Airway epithelial cell (primary cell): ENCODE measurements at places on chromosomes 2 and 18. TPM values are rescaled to one million over a fixed set of nuclear protein-coding genes. Genes with fewer than 3 reads are reported as not detected.

TEKT4 gene
- not detected in 2 replicates for total RNA-seq

AMER3 gene
- not detected in 2 replicates for total RNA-seq

C2orf80 gene
- total RNA-seq: not detected in 2 replicates

ANKRD30B gene
- total RNA-seq: not detected in 2 replicates

TEX51 gene
- total RNA-seq: not detected in 2 replicates

NHEJ1 gene
- 12.4 and 12.6 TPM in 2 replicates for total RNA-seq

BOK gene
- total RNA-seq: 48.3 and 54.0 TPM in 2 replicates

KLHL41 gene
- not detected in 2 replicates for total RNA-seq

AGXT gene
- not detected in 2 replicates for total RNA-seq

CFAP210 gene
- total RNA-seq: 0.35 TPM in 1 of 2 replicates, not detected in the other

GBX2 gene
- total RNA-seq: not detected in 2 replicates

LAPTM4A gene
- total RNA-seq: 71.0 and 84.1 TPM in 2 replicates

CDH19 gene
- 0.14 TPM in 1 of 2 replicates, not detected in the other for total RNA-seq

HNMT gene
- total RNA-seq: 8.4 and 9.0 TPM in 2 replicates

CDH2 gene
- total RNA-seq: 0.56 and 1.3 TPM in 2 replicates

GPR45 gene
- not detected in 2 replicates for total RNA-seq

SNTG2 gene
- total RNA-seq: not detected in 2 replicates

EFEMP1 gene
- total RNA-seq: 233 and 248 TPM in 2 replicates

RALB gene
- 40.6 and 46.2 TPM in 2 replicates for total RNA-seq

PRSS56 gene
- not detected in 2 replicates for total RNA-seq

LYPD6B gene
- total RNA-seq: 6.0 and 7.3 TPM in 2 replicates

SERPINB4 gene
- total RNA-seq: 4.0 and 5.0 TPM in 2 replicates

PLGLB1 gene
- not detected in 2 replicates for total RNA-seq

AQP12B gene
- not detected in 2 replicates for total RNA-seq

FSHR gene
- total RNA-seq: not detected in 2 replicates

NT5C1B gene
- total RNA-seq: 0.07 TPM in 1 of 2 replicates, not detected in the other

ZNF516 gene
- 16.0 and 21.4 TPM in 2 replicates for total RNA-seq

CRACDL gene
- total RNA-seq: 2.6 and 3.6 TPM in 2 replicates

STAT4 gene
- 2.6 and 3.9 TPM in 2 replicates for total RNA-seq

GCKR gene
- not detected in 2 replicates for total RNA-seq

OBSL1 gene
- 35.3 and 35.9 TPM in 2 replicates for total RNA-seq

CRYGC gene
- total RNA-seq: not detected in 2 replicates

PIEZO2 gene
- 0.09 and 0.78 TPM in 2 replicates for total RNA-seq

MGAT5 gene
- 19.7 and 22.0 TPM in 2 replicates for total RNA-seq

KCNK3 gene
- total RNA-seq: not detected in 2 replicates

SLC66A3 gene
- total RNA-seq: 17.8 and 20.6 TPM in 2 replicates

ARID5A gene
- 5.4 and 5.9 TPM in 2 replicates for total RNA-seq

MROH2A gene
- not detected in 2 replicates for total RNA-seq

SLC5A7 gene
- not detected in 2 replicates for total RNA-seq

RAB3GAP1 gene
- total RNA-seq: 27.4 and 28.6 TPM in 2 replicates

IGFBP5 gene
- total RNA-seq: 1.3 and 5.6 TPM in 2 replicates
